ENCODE measurements at places on chromosomes 12 and 14.

DNA sequence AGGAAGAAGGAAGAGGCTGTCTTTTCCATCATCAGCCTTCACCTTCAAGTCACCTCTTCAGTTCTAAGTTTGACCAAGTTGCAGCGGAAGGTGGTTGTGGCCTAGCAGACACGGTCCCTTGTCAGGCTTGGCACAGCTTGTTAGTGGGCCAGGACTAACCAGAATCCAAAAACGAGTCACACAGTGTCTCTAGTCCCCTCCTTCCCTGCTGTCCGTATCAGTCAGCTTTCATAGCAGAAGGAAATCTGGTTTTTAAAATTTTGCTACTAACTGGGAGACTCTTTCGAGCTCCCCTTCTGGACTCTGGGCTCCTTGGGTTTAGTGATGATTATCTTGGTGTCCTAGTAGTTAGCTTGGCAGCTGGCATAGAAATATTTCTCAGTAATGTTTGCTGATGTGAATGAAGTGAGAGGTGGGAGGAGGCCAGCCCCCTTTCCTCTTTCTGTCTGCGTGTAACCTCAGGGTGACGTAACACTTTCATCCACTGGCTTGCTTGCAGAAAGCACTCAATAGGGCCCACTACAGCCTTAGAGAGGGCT, 3.8 kb downstream of the ETV6 start:
- DNase-seq: no peak

- no peak for DNase-seq
Measured at GRCh38 chr14:102622262-102622885, 29.9 kb downstream of the RCOR1 start.

GRCh38 chr12:49131894-49132461, 783 bp upstream of the TUBA1B start:
- DNase-seq: peak; percentile 51

DNA sequence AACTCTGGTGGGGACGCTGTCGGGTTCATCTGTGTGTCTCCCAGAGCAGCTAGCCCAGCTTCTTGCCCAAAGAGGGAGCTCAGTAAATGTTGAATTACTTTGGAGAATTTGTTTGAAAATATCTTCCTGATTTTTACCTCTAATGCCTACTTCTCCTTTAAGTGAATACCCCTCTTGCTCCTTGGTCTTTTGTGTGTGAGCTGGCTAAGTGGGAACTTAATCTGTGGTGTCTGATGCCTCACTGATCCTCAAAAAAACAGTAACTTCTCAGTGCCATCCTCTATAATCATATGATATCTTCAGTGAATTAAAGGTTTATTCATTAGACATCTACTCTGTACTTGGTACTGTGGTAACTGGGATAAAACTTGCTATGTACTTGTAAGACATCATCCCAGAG, 7.7 kb upstream of the PSMA6 start:
- DNase-seq: no peak

DNA sequence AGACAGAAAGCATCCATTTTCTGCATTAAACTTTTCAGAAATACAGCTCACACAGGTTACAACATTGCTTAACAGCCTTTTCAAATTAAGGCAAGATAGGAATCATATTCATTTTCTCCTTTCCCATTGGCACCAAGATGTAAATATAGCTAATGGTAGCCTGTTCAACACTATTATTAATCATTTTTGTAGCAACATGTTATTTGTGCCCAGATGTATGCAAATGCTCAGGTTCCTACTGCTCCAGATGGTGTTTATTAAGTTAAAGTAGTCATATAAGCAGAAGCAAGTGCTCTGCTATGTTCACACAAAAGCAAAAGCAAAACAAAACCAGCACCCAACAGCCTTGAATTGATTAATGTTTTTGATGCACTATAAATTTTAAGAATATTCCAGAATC, 1110.6 kb downstream of the SLC6A15 start:
- DNase-seq: no peak

- no peak for DNase-seq
Measured at GRCh38 chr12:41992022-41992421, 152.7 kb downstream of the GXYLT1 start.

DNA sequence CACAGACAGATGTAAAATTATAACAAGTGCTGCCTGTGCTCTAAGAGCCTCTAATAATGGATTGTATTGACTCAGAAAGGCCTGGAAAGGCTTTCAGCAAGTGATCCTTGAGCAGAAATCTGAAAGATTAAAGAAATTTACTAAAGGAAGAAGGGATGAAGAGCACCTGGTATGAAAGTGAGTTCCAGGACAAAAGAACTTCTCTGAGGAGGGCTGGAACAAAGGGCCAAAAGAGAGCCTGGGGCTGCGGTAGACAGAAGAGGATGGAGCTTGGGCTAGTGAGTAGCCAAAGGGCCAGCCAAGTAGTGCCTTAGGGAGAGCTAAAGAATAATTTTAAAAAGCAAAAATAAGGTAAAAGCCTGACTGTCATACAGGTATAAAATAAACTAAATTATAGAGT, 44.0 kb downstream of the BCAT1 start:
- no peak for DNase-seq

DNA sequence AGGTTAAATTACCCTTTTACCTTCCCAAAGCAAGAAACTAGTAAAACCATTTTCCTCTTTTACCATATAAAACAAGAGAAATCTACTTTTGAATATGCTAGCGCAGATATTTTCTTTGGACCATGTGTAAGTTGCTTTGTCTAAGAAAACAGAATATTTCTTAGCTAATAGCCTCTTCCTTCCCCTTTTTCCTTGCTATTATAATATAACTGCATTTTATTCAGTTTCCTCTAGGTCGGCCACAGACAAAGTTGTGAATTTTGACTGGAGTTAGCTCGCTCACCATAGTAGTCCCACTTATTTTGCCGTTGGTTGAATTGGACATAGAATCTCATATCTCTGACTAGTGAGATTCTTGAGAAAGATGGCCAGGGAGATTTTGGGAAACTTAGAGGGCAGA, 115.6 kb downstream of the PLEKHA5 start:
- DNase-seq: no peak

DNA sequence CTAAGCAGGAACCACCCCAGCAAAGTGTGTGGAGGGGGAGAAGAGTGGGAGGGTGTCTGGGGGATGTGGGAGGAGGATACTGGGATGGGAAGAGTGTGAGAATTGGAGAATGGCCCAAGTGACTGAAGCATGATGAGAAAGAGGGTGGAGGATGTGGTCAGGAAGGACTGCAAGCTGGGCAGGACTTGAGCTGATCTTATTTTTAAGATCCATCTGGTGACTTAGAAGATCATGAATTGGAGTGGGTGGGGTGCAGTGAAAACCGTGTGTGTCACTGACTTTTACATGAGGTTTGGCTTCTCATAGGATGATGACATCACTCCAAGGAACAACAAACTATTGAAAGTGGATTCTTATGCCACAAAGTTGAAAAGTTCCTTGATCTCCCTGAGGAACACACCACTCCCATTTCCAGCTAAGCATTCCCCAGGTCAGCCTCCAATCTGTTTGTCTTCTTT, 287.5 kb downstream of the GALC start:
- DNase-seq: no peak

GRCh38 chr12:101927999-101928398, 50.6 kb downstream of the DRAM1 start:
- DNase-seq: no peak

DNA sequence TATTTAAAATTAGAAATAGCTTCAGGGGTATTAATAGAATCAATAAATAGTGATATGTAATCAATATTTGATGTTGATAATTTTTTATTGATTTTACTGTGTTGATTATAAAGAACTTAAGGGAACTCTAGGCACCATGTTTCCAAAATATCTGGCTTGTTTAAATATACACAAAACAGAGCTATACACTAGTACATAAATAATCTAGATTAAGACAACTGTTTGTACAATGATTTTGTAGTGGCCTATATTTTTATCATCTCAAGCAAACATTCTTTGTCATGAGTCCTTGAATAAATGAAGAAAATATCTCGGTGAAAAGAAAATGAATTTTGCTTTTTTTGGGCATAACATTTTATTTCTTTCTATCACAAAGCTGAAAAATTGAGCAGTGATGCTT, 117.1 kb upstream of the KRR1 start:
- no peak for DNase-seq

GRCh38 chr12:49367381-49368239, at the start of gene SPATS2:
SPATS2 (plus strand) TSS chr12:49367462; CDS start chr12:49461013, 93,551 bp downstream.
- DNase-seq: peak; percentile 71

DNA sequence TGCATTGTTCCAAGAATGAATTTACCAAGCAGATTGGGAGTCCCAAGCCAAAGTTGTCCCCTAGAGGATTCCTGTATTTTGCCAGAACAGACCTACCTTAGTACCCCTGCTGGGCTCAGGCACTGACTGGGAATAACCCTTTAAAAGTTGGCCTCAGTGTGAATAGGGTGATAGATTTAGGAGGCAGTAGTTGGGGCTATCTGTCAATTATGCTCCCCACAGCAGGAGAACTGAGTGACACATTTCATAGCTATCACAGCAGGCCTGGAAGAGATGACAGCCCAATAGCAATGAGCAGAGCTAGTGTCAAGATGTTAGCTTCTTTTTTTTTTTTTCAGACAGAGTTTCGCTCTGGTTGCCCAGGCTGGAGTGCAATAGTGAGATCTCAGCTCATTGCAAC, 14.3 kb upstream of the LRP6 start:
- DNase-seq: no peak

- DNase-seq: no peak
Measured at GRCh38 chr14:91516663-91517388, 6.7 kb upstream of the PPP4R3A start.

- no peak for DNase-seq
Measured at GRCh38 chr14:99792551-99793212, 531 bp upstream of the EML1 start.

- no peak for DNase-seq
Measured at GRCh38 chr12:12736759-12737676, 19.9 kb downstream of the CDKN1B start.

DNA sequence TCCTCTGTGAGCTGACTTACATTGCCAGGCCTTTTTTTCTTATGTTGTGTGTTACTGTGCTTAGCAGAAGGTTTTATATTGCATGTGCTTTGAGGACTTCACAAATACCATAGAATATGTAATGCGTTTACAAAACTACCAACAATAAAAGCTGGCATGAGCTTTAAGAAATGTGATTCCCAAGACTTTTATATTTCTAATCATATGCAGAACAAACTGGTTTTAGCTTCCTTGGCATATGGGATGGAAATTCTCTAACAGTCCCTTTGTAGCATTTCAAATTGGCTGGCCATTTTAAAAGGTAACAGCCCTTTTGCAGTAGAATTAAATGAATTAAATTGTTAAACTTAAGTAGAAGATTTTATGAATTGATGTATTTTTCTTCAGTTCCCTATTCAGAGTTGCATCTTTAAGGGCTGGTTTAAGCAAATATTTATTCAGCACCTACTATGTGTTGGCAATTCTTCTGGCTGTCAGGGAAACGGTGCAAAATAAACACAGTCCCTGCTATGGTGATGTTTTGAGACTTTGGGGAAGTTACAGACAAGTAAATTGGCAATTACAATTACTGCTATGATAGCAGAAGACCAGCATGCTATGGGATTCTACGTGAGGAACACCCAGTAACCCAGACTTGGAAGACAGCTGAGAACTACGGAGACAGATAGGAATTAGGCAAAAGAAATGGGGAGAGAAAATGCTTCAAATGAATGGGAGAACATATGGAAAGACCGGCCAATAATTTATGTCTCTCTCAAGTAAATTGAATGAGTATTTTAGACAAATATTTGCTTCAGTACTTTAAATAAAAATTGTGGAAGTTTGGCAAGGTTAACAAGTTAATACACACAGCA, 446.4 kb downstream of the EGLN3 start:
- no peak for DNase-seq

DNA sequence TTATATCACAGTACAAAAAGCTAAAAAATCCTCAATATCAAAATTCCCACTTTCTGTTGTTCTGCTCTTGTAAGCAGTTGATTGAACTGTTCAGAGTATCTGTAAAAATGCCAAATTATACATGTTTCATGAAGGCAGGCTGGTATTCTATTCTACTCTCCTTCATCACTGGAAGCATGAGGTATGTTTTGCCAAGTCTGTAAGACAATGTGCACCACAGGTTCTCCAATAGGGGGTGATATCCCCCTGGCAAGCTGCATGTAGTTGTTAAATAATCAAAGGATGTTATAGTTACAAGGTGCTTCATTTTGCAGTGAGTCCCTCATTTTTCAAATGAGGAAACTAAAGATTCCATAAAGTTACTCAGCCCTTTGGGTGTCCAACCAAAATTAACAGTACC, 15.1 kb upstream of the NEK9 start:
- peak; percentile 54 for DNase-seq

GRCh38 chr12:119292893-119293630, 41.5 kb upstream of the CCDC60 start:
- DNase-seq: no peak

DNA sequence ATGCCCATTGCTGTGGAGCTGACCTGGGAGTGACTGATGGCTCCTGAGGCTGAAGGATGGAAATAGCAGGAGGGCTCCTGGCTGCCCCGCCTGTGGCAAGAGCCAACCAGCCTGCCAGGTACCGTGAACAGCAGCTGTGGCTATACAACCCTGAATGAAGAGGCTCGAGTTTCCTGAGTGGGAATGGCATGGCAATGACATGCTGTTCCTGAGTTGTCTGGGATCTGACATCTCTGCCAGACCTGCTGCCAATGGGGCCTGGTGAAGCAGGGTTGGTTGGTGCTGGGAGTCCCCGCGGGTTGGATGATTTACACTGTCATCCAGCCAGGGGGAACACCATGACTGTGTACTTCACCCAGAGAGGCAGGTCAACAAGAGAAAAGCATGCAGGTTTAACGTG, 31.8 kb upstream of the LRRC10 start:
- DNase-seq: no peak

GRCh38 chr14:103329401-103330347, 4.4 kb upstream of the EIF5 start:
- no peak for DNase-seq

GRCh38 chr12:55965240-55965639, 602 bp downstream of the PMEL start:
- no peak for DNase-seq

DNA sequence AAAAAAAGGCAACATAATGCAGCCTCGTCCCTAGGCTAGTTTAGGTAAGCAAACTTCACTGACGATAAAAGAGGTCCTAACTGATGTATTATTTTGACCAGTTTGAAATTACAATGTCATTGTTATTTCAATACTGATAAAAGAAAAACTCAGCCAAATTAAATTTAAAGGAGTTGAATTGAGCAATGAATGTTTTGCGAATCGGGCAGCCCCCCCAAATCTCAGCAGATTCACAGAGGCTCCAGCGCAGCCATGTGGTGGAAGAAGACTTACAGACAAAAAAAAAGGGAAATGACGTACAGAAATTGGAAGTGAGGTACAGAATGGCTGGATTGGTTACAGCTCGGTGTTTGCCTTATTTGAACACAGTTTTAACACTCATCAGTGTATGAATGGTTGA, 8.2 kb upstream of the LDHB start:
- DNase-seq: no peak

DNA sequence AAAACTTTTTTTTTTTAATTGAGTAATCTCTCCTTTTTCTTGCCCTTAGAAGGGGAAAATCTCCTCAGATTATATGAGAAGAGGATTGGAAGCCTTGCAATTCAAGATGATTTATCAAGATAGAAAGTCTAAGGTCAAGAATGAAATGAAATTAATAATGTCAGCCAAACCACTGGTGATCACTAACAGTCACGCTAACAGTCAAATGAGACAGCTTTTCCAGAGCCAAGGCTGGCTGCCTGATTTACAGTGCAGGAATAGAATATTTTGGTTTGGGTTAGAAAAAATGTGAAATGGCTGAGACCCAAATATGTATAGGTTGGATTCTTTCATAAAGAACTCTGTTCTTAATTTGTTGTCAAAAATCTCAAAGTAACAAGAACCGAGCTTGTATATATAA, 204.3 kb downstream of the PPM1H start:
- no peak for DNase-seq

Measured in NCI-H524 (cell line).